Caudate nucleus (tissue), 63 donors: ENCODE measurements at places on chromosomes 6 and 20.

DNA sequence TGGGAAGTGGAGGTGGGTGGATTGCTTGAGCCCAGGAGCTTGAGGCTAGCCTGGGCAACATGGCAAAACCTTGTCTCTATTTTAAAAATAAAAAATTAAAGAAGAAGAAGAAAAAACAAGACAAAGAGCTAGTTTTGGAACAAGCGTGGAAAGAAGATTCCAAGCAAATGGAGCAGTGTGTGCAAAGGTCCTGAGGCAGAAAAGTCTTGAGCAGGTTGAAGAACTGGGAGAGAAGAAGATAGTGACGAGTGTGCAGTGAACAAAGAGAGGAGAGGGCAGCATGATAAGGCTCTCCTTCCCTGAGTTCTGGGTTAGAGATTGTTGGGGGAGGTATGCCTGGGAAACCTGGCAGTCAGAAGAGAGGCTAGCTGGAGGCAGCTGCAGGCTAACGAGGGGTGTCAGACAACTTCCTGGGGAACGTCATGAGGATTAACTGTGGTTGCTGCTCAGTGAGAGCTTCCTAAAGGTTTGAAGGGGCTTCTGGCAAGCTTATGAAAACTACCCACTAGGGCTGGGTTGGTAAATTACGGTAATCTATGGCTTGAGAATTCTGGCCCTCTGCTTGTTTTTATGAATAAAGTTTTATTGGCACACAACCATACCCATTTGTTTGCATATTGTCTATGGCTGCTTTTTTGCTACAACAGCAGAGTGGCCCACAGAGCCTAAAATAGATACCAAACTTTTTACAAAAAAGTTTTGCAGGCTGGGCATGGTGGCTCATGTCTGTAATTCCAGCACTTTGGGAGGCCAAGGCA, 128.9 kb downstream of the ZFP64 start:
- no peak for DNase-seq

- no peak for DNase-seq
These were observed 11.0 kb upstream of the KIF13A start for GRCh38 chr6:17998442-17998841.

DNA sequence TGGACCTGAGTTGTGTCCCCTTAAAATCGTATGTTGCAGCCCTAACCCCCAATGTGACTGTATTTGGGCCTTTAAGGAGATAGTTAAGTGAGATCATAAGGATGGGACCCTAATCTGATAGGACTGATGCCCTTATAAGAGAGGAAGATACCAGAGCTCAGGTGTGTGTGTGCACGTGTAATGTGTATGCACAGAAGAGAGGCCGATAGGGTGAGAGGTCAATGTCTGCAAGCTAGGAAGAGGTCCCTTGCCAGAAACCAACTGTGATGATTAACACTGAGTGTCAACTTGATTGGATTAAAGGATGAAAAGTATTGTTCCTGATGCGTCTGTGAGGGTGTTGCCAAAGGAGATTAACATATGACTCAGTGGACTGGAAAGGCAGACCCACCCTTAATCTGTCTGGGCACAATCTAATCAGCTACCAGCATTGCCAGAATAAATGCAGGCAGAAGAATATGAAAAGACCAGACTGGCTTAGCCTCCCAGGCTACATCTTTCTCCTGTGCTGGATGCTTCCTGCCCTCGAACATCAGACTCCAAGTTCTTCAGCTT, 299.8 kb downstream of the LRFN2 start:
- DNase-seq = no peak

- DNase-seq = no peak
These were observed 72.3 kb upstream of the SSTR4 start for GRCh38 chr20:22962567-22963439.

- no peak for DNase-seq
These were observed 219.0 kb downstream of the CDC5L start for GRCh38 chr6:44606504-44606903.

DNA sequence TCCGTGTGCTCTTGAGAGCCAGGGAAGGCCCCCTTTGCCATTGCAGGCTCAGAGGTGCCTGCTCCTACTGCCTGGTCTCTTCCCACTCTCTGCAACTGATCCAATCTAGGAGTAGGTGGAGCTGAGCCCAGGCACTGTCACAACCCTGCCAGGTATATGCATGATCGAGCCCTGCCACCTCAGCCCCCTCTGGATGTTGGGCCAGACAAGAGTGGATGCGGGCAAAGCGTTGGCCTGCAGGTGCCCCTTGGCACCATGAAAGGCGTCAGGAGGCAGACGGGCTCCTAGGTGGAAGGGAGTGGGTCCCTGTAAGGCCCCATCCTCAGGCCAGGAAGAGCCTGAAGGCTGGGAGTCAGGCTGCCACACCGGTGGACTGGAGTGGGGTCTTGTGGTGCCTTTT, 5.9 kb upstream of the OR14J1 start:
- no peak for DNase-seq

DNA sequence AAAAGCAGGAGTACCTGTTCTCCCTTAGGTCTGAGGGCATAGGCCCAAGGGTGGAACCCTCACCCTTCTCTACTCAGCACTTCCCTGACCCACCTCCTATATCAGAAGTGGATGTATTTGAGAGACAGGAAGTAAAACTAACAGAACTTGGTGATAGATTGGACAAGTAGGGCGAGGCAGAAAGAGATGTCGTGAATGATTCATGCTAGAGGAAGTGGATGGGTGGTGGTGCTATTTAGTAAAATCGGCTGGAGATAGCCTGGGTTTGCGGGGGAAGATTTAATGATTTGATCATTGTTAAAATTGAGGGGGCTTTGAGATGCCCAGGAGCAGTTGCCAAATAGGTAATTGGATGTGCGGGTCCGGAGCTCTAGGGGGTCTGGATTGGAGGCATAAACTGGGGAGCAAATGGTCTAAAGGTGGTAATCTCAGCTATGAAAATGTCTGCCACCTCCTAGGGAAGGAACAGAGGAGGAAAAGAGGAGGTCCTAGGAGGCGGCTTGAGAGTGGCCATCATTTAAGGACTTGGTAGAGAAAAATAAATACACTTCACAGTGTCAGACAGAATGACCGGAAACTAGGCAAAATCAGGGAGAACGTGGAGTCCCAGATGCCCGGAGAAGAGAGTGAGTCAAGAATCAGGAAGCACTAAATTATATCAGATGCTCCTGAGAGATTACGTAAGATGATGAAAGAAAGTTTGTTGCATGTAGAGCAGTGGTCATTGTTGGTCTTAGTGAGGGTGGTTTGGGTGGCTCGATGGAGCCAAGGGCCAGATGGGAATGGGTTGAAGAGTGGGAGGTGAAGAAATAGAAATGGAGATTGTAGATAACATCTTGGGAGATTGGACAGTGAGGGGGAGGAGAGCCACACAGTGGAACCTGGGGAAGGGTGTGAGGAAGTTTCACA, 142.0 kb downstream of the CEP57L1 start:
- DNase-seq = no peak

DNA sequence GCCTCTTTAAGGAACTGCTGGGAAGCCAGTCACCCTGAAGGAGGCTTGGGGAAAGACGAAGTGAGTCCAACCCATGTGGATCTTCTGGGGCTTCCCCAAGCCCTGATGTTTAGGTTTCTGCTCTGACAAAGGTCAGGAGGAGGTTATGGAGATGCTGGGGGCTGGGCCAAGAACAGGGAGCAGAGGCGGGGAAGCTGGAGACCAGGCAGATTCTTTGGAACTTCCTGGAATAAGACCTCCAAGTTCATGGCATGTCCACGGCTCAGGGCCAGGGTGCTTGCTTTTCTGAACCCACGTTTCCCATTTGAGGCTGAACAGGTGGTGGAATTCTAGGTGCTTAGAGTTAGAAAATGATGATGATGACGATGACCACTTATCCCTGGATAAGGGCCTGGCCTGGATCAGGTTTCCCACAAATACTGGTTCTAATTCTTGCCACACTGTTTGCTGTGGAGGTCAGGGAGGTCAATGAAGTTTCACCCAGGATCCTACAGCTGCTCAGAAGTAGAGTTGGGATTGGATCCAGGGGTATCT, 30.0 kb upstream of the TGM2 start:
- no peak for DNase-seq

DNA sequence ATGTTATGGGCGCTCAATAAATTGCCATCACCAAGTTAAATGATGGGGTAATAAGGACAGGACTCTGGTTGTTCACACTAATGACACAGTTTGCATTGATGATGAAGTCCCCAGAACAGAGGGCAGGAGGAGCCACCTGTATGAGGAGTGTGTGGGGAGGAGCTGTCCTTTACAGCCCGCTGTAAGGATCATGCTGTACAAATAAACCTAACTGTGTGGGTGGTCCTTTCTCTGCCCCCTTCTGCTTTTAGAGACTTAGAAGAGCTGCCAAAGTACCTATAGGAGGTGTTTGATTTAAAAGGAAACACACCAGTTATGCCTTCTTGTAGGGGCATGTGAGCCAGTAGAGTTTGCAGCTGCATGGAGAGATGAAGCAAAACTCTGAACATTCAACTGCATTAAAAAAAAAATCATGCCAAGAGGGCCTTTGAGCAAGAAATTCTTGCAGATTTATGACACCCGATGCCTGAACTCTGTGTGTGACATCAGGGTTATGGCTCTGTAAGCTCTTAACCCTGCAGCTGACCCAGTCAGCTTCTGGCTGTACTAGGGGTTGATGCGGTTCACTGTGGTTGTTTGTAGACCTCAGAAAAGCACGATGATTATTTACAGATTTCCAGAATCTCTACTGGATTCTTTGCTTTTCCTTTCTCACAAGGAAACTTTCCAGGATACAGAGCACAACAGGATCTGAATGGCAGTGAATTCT, 67.4 kb downstream of the UST start:
- no peak for DNase-seq

DNA sequence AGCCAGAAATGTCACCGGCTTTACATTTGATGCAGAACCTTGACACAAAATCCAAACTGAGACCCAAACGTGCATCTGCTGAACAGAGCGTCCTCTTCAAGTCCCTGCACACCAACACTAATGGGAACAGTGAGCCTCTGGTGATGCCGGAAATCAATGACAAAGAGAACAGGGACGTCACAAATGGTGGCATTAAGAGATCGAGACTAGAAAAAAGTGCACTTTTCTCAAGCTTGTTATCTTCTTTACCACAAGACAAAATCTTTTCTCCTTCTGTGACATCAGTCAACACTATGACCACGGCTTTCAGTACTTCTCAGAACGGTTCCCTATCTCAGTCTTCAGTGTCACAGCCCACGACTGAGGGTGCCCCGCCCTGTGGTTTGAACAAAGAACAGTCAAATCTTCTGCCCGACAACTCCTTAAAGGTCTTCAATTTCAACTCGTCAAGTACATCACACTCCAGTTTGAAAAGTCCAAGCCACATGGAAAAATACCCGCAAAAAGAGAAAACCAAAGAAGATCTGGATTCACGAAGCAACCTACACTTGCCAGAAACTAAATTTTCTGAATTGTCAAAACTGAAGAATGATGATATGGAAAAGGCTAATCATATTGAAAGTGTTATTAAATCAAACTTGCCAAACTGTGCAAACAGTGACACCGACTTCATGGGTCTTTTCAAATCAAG, 108.4 kb downstream of the RTN4IP1 start:
- DNase-seq = no peak

GRCh38 chr6:37287519-37288157, 29.7 kb upstream of the TMEM217 start:
- DNase-seq = no peak

- no peak for DNase-seq
These were observed 264.9 kb downstream of the TBC1D7 start for GRCh38 chr6:13063300-13063918.

- no peak for DNase-seq
These were observed 115.2 kb upstream of the SCGN start for GRCh38 chr6:25536781-25537180.

GRCh38 chr6:117728626-117729025, 53.4 kb downstream of the NUS1 start:
- no peak for DNase-seq

DNA sequence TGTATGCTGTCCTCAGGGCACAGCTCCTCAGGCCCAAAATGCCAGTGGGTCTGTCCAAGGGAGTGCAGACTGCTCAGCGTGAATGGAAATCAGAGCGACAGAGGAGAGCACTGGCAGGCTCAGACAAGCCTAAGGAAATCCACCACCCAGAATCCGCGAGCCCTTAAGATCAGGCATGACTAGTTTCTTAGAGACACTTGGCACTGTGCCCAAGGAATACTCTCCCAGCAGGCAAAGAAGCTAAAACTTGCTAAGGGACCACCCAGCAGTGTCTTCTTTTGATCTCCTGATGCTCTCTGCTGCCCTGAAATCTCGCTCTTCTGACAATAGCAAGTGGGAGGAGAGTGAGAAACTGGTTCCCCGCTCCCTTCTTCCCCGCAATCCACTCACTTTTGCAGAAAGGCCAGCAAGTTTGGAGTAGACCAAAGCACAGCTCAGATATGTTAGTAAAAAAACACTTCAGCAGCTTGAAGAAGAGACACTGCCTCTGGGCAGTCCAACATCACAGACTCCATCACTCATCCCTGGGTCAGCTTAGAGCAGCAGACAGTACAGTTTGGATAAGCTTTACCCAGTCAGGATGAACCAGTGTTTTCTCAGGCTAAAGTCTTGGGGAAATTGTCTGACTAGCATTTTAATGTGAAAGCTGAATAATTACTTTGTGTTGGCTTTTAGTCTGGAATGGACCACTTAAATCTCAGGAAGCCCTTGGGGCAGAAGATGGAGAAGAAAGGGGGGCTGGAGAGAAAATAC, 32.4 kb downstream of the TRAF3IP2 start:
- peak; percentile 25 for DNase-seq

DNA sequence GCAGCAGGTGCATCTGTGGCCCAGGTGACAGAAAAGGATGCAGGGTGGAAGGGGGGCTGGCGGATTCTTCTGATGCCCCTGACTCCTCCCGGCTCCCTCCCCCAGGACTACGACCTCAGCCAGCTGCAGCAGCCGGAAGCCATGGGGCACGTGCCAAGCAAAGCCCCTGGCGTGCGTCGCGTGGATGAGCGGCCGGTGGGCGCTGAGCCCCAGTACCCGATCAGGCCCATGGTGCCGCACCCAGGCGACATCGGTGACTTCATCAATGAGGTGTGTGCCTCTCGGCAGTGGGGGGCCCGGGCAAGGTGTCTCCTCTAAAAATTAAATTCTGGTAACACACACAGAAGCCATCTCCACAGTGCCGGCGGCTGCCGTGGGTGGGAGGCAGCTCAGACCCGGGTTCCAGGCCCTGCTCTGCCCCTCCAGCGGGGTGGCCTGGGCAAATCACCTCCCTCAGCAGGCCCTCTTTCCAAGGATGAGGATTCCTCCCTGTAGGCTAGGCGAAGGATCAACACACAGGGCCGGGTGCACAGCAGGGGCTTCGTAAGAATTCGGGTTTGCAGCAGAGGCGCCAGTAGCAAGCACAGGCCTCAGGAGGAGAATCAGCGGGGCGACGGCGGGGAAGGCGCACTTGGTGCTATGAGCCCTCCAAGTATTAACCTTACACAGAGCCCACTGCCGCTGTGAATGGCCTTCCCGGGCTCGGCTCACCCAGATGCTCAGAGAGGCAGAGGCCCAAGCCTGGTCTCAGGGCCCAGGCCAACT, 131.5 kb downstream of the TAF4 start:
- DNase-seq = no peak

DNA sequence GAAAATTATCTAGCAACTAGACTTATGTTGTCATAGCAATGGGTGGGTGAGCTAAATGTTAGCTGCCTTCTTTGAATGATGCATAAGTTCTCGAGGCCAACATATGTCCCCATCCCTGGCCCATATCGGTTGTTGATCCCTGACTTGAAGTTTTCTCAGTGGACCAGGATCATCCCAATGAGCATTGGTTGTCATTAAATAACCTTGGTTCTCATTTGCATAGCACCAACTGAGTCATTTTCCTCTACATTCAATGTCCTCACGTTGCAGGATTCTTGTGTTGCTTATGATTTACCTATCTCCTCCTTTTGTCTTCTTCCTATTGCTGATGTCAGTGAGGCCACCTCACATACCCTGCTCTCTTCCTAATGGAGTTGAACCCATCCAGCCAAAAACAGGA, 12.1 kb upstream of the AHCY start:
- DNase-seq = no peak

- peak; percentile 20 for DNase-seq
These were observed 106.5 kb downstream of the SMLR1 start for GRCh38 chr6:130933712-130934200.
